Hematopoietic multipotent progenitor cell treated with erythropoietin and hydrocortisone succinate and interleukin-3 and kit ligand, for 6 days (in vitro differentiated cells): ENCODE measurements at places on chromosomes 5 and 9.

- no peak for DNase-seq
These were observed 18.8 kb downstream of the SRD5A1 start for GRCh38 chr5:6652025-6652424.

GRCh38 chr5:84213861-84214260 is 170.8 kb downstream of the EDIL3 start:
- no peak for DNase-seq

DNA sequence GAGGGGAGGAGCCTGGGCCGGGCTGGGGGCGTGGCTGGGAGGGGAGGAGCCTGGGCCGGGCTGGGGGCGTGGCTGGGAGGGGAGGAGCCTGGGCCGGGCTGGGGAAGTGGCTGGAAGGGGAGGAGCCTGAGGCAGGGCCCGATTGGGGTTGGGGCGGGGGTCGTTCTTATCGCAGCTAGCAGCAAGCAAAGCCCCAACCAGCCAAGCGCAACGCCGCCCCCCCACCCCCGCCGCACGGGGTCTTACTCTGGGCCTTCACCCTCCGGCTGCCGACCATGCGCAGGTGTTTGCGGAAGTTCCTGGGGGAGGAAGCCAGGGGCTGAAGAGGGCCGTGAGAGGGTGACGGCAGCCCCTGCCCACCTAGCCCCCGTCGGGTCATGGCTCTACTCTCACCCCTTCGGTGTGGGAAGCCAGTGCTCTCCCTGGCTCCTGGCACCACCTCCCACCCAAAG is 5.0 kb downstream of the NSMF start:
- DNase-seq: peak; percentile 74

GRCh38 chr9:15295761-15296405 is 11.1 kb downstream of the TTC39B start:
- peak; percentile 42 for DNase-seq

DNA sequence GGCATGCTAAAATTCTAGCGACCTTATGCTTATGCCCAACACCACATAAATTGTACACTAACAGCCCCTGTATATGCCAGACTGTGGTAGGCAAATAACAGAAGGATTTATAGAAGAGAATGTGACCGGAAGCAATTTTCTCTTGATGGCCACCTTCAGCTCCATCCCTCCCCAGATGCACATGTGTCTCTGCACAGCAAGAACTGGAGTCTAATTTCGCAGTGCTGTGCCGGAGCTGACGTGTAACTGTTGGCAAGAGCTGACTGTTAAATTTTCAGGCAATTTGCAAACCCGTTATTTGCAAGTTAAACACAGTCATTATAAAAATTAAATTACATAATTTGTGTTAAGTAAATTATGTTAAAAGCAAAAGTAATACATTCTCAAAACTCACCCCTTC is 48.4 kb downstream of the PCA3 start:
- no peak for DNase-seq

GRCh38 chr9:10793306-10793705 is 180.5 kb upstream of the PTPRD start:
- no peak for DNase-seq

GRCh38 chr9:130396581-130396980 is 48.2 kb upstream of the ASS1 start:
- peak; percentile 9 for DNase-seq

GRCh38 chr5:30808996-30809395 is 384.5 kb upstream of the CDH6 start:
- DNase-seq: no peak

DNA sequence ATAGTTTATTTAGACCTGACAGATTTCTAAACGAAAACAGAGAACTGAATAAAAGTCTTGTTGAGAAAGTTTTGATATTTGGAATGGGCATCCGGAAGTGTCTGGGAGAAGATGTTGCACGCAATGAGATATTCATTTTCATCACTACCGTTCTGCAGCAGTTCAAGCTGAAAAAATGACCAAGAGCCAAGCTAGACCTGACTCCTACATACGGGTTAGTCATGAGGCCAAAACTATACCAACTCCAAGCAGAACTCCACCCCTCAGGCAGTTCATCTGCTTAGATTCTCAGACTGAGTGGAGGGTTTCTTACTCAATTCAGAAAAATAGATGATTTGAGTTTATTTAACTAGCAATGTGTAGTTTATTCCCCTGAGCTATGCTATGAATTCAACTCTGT is 95.4 kb upstream of the ANXA1 start:
- DNase-seq: no peak

- DNase-seq: no peak
These were observed 144.6 kb downstream of the DOCK2 start for GRCh38 chr5:169781420-169782345.

- DNase-seq: no peak
These were observed 89.1 kb upstream of the PPP2R2B start for GRCh38 chr5:146967646-146968045.

- no peak for DNase-seq
These were observed 254.6 kb downstream of the SMARCA2 start for GRCh38 chr9:2269778-2270177.

DNA sequence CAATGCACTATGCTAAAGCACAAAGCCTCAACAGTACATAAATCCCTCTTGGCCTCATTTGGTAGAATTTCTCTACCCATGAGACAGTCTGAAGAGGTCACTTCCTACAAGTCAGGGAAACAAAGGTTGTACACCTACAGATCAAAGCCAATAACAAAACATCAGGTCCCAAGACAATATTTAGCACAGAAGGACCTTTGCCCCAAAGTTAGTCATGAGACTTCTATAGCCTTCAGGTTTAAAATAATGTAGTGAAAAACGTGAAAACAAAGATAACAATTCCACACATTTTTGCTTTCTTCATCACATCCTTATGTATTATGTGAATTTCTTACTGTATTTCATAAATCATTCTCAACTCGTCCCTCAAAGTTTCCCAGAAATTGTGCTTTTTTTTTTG is 15.8 kb downstream of the AFF4 start:
- no peak for DNase-seq

GRCh38 chr5:151110122-151110681 is 29.4 kb upstream of the TNIP1 start:
- DNase-seq: no peak

DNA sequence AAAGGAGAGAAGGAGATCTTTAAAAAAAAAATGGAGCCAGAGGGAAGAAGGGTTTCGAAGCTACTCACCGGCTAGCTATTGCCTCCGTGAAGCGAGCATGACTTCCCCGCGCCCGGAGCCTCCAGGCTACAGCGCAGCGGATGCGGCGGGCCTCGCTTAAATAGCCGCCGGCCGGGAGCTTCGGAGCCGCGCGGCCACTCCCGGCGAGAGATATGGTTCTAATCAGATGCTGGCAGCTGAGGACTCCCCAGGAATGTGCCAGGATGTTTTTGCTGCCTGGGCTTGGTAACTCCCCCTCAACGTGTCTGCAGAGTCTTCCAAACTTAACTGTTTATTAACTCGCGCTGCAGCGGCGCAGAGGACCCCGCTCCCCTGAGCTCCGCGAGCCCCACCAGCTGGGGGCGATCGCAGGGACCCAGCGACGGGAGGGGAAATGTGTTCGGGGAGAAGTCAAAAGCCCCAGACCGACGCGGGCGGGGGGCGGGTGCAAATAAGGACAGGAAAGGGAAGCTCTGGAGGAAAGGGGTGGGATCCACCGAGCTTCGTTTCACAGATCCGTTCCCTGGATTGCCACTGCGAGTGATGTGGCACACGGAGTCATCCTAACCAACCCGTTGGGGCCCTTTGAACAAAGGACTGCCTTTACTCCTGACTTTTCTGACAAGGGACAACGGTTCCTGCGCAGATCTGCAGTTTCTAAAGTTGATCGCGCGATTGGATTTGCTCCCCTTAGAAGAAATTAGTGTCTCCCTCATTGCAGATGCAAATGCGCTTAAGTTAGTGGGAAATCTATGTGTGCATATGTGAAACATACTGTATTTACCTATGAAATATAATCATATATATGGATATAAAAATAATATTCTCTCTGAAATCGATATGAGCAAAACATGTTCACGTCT is at the start of gene DAB2:
Gene DAB2 (minus strand): TSS at position 245 of the 902 bp plus-strand sequence. CDS start 30,660 bp downstream, outside the sequence.
- DNase-seq: peak; percentile 78

DNA sequence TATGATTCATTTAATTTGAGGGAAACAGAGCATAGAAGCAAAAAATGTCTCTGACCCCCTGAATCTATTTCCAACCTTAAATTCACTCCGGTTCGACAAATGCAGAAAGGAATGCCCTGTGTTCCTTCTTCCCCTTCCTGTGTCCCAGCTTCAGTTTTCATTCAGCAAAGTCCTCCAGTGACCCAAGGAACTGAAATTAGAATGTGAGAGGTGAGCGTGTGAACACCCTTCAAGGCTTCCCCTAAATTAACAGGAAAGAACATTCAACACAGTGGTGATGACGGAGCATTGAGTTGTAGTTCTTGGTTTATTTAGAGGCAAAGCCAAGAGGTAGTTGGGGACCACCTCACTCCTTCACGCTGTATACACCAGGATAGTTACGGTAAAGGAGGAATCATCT is 97.6 kb upstream of the CTSL start:
- no peak for DNase-seq

GRCh38 chr5:141529002-141529401 is 40.1 kb downstream of the PCDHGC5 start:
- DNase-seq: no peak

- DNase-seq: no peak
These were observed 28.8 kb downstream of the SPOCK1 start for GRCh38 chr5:137470111-137470920.

DNA sequence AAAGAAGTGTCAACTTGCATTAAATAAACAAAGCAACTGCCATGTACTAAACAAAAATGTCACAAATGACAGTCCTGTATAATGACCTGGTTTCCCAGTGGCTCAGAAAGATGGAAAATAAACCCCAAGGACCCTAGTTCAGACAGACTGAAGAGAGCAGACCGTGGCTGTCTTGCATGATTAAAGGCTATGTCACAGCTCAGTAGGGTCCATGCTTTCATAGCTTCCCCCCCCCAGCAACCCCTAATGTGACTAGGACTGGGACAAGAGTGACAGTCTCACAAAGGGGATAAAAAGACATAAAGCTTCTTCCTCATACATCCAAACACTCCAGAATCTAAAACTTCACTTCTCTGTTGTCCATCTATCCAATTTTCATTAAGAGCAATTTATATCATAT is 113.6 kb downstream of the NR6A1 start:
- DNase-seq: no peak

GRCh38 chr5:133799571-133800237 is 168.7 kb downstream of the C5orf15 start:
- no peak for DNase-seq
